Activated naive CD4-positive, alpha-beta T cell treated with anti-CD3 and anti-CD28 coated beads, Interleukin-2, amount 50 U/mL, for 16 hours (primary cell): ENCODE measurements at places on chromosomes 6 and 20.

- no peak for DNase-seq
Observed at GRCh38 chr6:13273202-13273930, 55.0 kb downstream of the TBC1D7 start.

DNA sequence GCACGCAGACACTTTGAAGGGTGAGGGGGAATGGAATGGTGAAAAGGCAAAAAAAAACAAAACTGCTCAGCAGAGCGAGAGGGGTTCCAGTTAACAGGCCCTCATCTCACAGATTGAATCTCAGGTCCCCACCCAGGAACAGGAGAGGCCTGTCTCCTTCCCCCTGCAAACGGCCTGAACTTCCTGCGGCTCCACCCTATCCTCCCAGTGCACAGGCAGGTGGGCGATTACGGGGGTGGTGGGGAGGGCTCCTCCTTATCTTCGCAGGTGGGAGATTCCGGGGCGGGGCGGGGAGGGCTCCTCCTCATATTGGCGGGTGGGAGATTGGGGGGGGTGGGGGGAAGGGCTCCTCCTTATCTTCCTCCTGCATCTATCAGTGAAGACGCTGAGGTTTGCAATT, 129.0 kb downstream of the SOX4 start:
- DNase-seq: no peak

DNA sequence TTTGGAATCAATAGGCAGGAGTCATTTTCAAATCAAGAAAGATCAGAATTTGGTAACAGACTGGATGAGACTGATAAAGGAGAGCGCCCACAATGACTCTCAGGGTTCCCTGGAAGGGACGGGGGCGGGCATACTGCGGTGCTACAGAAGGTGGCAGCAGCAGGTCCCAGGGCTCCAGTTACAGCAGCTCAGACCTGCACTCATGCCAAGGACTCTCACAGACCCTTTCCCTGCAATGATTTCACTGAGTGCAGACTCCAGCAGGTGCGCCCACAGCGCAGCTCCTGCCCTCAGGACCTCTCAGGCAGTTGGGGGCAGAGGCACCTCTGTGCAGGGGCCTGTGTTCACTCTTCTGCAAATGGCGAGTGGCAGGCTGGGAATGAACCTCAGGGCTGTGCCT, 359.8 kb downstream of the ZFAND3 start:
- DNase-seq: no peak

- no peak for DNase-seq
Observed at GRCh38 chr6:140320081-140321080, 945.9 kb upstream of the CITED2 start.

DNA sequence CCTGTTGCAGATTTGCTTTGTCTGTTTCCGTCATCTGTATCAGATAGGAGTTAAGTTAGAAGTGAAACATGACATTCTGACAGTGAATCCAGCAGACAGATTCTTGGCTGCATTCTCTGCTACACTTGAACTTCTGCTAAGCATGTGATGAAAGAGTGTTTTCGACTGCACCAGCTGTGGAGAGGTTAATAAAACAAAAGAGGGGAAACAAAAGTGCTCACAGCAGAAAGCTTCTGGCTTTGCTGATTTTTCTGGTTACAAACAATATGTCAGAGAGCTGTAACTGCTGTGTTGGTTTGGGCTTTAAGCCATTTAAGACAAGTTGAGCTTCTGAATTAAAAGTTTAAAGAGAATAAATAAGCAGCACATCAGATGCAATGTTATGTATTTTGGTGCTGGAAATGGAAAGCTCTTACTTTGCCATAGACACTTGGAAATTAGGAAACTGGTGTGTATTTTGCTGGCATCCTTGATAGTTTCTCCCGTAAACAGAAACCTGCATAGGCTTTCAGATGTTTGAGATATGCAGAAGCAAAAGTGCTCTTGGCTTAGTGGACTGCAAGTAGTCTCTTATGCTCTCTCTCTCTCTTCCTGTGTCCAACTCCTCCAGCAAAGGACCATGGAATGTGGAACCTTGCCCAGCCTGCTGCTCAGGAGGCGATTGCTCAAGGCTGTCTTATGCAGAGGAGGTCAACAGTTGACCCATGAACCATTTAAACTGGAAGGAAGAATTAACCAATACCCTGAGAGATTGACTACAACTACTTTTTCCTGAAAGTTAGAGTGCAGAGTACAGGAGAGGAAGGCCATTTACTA, 104.9 kb downstream of the RPS12 start:
- no peak for DNase-seq

DNA sequence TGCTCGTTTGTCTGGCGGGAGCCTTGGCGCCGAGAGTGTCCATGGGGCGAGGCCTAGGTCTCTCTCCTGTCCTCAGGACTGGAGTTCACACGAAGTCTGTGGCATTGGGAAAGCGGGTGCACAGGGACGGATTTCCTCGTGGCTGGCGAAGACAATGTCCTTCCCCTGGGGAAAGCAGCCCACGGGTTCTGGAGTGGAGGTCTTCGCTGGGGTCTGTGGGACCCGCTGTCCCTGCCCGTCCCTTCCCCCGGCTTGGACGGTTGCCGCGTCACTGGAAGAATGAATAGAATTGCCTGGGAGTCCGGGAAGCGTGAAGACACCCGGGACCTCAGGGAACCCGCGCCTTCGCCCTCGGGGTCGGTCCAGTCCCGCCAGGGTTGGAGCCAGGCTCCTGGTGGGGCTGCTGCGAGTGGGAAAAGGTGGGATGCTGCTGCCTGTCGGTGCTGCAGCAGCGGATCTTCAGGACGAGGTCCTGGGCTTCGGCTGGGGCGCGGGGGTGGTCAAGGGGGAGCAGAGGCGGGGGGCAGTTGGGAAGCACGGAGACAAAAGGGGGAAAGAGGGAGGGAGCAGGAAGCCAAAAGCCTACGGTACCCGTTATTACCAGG, 441.8 kb upstream of the DEFB115 start:
- no peak for DNase-seq

- DNase-seq: no peak
Observed at GRCh38 chr6:90595854-90596253, 9.0 kb upstream of the MAP3K7 start.

GRCh38 chr6:80437801-80438200, 331.3 kb downstream of the BCKDHB start:
- DNase-seq: no peak
